NCI-H2081 treated with DMSO at 0.1 percent for 48 hours (cell line): ENCODE measurements at places on chromosomes 16 and 17.

- no peak for DNase-seq
These were observed 135.8 kb downstream of the WWOX start for GRCh38 chr16:78235168-78235800.

DNA sequence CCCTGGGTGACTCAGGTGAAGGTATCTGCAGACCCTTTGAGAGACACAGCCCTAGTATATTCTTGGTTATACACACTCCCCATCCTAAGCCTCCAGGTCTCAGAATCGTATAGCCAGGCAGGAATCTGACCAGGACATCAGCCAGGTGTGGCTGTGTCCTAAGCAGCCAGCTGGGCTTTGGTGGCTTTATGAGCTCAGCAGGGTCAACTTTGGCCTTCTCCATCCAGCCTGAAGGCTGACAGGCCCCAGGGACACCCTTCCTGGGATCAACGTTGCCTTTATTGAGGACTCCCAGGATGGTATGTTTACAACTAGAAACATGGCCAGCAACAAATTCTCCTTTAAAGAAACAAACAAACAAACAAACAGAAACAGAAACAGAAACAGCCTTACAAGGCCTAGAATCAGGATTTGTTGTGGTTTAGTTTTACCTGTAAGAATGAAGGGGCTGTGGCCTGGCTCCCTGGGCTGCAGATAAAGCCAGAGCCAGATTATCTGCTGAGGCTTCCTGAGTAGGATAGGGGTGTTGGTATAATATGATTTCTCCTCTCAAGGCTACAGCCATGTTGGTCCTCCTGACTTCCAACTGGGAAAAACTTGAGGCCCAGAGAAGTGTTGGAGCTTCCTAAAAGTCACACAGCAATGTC is 8.5 kb downstream of the KIF19 start:
- no peak for DNase-seq

GRCh38 chr17:8290043-8290442 is 1.6 kb downstream of the RANGRF start:
- no peak for DNase-seq

GRCh38 chr16:86320237-86320595 is 190.1 kb upstream of the FOXF1 start:
- no peak for DNase-seq

- DNase-seq, result no peak
These were observed 33.0 kb upstream of the ZNF750 start for GRCh38 chr17:82872591-82873520.

- peak; percentile 74 for DNase-seq
These were observed 6.2 kb downstream of the CNP start for GRCh38 chr17:41972571-41973407.

GRCh38 chr16:88453611-88454522 is 787 bp downstream of the ZFPM1 start:
- no peak for DNase-seq

DNA sequence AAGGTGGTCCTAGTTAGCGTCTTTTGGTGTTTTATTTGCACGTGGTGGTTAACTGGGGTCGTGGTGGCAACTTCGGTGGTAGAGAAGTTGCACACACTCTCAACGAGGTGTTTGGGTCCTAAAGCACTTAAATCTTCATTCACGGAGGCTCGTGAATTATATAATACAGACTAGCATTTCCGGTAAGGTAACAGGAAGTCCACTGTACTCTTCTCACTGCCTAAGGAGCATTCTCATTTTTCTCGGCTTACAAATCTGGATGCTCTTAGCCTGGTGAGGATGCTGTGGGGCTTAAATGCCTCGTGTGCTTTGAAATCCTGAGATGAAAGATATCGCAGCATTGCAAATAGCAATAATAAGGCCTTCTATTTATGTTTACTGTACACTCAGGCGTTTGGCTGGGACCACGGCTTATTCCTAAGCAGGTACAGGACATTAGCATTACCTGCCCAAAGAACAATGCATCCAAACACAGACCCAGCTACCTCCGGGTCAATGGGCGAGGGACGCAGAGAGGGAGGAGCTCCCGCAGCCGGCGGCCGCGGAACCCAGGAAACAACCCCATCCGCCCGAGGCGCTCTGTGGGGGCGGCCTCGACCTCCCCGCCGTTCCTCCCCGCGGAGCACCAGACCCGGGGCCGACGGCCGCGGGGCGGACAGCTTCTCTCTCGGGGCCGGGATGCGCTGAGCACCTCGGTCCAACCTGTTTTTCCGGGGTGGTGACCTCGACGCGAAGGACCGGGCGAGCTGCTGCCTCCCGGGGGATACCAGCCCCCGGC is 856 bp downstream of the DNAJA2 start:
- no peak for DNase-seq

DNA sequence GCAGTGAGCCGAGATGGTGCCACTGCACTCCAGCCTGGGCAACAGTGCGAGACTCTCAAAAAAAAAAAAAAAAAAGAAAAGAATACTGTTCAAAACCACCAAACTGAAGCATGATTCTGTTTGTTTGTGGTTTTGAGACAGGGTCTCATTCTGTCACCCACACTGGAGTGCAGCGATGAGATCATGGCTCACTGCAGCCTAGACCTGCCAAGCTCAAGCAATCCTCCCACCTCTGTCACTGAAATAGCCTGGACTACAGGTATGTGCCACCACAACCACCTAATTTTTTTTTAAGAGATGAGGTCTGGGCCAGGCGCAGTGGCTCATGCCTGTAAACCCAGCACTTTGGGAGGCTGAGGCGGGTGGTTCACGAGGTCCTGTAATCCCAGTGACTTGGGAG is 4.3 kb downstream of the SUMO2 start:
- DNase-seq, result no peak

GRCh38 chr16:30131869-30132475 is 9.0 kb upstream of the MAPK3 start:
- DNase-seq, result no peak

- DNase-seq, result no peak
These were observed 1.3 kb downstream of the USP36 start for GRCh38 chr17:78839235-78839761.

DNA sequence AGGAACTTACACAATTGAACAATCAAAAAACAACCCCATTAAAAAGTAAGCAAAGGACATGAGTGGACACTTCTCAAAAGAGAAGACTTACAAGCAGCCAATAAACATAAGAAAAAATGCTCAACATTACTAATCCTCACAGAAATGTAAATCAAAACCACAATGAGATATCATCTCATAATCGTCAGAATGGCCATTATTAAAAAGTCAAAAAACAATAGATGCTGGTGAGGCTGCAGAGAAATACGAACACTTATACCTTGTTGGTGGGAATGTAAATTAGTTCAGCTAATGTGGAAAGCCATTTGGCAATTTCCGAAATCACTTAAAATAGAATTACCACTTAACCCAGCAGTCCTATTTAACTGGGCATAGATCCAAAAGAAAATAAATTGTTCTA is 301.9 kb upstream of the KCNJ16 start:
- peak; percentile 73 for DNase-seq

DNA sequence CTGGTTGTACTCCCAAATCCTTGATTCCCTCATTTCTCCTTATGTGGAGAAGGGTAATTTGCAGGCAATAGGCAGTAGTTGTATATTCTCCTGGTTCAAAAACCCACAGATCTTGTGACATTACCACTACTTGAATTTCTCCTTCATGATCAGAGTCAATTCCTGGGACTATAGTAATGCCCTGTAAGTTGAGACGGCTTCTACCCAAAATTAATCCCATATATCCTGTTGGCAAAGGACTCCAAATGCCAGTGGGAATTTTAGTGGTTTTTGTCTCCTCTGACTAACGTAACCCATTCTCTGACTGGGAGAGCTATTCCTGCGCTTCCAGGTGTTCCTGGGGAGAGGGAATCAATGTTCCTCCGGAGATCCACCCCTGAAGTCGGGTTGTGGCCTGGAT is 11.6 kb upstream of the ZNF689 start:
- DNase-seq, result no peak

GRCh38 chr17:3910420-3911270 is 5.6 kb downstream of the P2RX1 start:
- no peak for DNase-seq

DNA sequence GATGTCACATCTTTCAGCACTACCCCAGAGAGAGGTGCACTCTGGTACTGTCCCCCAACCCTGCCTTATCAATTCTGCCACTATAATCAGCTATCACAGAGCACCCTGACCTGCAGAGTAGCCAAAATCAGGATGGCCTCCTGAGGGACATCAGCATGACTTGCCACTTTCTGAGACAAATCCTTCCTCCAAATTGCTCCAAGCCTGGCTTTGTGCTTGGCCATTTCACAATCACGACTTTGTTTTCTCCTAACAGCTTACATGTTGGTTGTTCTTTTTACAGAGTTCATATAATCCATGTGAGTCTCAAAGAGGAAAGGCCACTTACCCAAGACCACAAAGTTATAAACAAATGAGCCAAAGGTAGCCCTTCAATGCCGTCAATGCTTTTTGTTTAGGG is 449.0 kb upstream of the CDH5 start:
- no peak for DNase-seq
